ENCODE measurements at places on chromosomes 12 and 14.
A peak's percentile ranks its signal among the peaks of the same experiment; 100 is the strongest.

- DNase-seq: peak; percentile 50
Measured at GRCh38 chr12:48999371-49000131, at the start of gene DDN. DDN (minus strand) TSS chr12:48999375; CDS start chr12:48999287, 88 bp downstream.

DNA sequence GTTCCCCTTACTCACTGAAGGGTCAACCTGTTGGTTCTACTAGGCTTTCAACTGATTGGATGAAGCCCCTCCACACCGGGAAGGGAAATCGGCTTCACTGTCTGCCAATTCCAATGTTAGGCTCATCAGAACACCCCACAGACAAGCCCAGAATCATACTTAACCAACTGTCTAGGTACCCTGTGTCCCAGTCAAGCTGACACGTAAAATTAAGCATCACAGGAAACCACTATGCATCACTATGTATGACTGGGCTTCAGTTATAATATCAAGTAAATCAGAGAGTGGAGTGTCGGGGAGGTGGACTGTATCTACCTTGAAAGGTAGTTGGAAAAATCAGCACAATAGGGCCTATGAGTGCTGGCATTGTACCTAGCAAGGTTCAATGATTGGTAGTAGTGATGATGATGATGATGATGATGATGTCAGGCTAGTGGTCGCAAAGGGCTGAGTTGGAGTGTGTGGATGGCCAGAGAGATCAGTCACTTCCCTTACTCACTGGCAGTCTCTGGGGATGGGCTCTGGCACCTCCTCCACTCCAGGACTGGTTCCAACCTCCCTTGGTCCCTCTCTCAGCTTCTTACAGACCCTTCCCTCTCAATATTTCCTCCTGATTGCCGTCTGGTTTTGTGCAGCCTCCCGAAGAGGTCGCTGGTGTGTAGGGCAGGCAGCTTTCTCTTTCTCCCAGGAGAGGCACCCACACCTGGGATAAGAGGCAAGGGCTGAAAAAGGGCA, 3.3 kb upstream of the ATG101 start:
- DNase-seq: peak; percentile 41

- DNase-seq: no peak
Measured at GRCh38 chr14:77097006-77097699, 905 bp upstream of the CIPC start.

DNA sequence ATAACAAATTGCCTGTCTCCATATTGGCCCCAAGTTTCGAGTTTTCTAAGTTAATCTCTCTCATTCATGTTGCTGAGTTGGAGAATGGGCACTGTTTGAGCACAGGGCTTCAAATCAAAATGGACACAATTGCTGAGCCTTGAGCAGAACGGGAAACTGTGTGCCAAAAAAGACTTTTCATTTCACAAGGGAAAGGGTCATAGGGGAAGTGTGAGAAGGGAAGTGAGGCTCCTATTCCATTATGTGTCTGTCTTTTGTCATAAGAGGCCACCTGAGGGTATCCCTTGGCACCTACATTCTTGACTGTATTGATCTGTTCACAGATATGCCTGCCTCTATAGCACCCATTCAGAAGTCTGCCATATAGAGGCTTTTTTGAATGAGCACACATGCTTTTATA, 59.1 kb downstream of the TTLL5 start:
- DNase-seq: no peak

GRCh38 chr12:6375269-6376078, at the start of gene SCNN1A:
SCNN1A (minus strand) TSS chr12:6375563; CDS start chr12:6374783, 780 bp downstream.
- no peak for DNase-seq

DNA sequence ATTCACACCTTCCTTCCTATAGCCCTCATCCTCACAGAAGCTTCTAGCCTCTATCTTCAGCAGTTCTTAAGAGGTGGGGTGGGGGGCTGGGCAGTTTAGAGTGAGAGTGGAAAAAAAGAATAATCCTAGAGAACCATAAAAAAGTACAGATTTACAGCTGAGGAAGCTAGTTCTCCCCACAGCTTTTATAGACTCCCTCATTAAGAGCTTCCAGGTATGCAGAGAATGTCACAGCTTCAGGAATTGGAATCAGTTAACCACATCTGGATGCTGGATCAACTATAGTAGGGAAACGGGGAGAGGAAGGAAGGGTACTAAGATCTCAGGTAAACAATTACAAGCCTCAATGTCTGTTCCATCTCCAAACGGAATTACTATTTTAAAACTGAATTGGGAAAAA, 12.3 kb downstream of the GDF11 start:
- DNase-seq: no peak

GRCh38 chr12:127830065-127830460, 436.9 kb upstream of the TMEM132C start:
- DNase-seq: no peak

DNA sequence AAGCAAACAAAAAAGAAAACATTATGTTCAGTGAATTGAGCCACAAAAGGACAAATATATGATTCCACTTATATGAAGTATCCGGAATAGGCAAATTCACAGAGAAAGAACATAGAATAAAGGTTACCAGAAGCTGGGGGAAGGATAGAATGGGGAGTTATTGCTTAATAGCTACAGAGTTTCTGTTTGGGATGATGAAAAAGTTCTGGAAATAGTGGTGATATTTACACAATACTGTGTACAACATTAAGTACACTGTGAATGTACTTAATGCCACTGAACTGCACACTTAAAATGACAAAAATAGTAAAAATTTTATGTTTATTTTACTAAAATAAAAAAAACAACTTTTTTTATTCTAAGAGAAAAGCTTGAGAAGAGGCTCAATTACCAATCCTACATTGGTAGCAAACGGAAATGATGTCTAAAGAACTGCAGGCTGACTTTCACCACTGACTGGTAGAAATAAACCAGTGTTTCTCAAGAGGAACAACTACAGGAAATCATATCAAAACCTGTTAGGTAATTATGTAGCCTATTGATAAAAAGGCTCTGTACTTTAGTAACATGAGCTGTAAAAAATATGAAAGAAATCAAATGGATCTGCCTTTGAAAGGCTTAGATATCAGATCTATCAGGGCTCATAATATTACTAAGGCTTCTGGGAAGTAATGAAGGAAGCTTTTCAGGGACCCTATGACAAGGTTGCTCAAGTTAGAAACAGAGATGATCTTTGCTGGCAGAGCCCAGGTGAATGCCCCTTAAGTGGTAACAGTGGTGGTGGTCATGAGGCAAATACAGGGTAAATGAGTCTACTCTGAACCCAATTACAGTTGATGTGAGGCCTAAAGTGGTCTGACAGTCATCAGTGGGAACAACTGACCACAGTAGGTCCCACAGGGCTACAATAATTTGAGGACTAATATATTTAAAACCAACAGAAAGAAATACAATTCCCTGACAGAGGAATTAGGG, 41.3 kb downstream of the BAZ1A start:
- DNase-seq: no peak

- DNase-seq: peak; percentile 52
Measured at GRCh38 chr14:72948481-72949138, 22.3 kb downstream of the DCAF4 start.

DNA sequence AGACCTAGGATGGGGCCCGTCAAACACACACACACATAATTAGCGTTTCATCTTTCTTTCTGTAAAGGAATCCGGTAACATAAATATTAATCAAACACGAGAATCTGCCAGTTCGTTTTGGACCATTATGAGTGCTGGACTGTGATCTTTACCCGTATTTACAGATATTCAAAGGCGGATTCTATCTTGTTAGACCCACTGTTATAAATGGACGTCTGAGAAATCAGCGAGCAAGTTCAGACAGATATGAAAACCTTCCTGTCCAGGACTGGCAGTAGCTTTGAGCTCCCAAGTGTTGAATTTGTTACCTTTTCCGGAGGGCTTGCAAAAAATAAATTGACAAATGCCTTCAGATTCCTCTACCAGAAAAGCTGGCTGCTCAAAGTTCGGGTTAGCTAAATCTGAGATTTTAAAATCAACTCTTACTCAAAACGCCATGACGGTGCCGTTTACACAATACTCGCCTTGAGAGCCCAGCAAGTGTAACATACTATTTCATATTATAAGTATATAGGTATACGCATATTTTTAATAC, 27.6 kb downstream of the BCL11B start:
- no peak for DNase-seq

GRCh38 chr12:84813780-84814663, 98.6 kb downstream of the SLC6A15 start:
- no peak for DNase-seq

GRCh38 chr12:45575417-45575816, 154.1 kb upstream of the ARID2 start:
- no peak for DNase-seq

GRCh38 chr12:16220120-16220519, 57.4 kb downstream of the SLC15A5 start:
- no peak for DNase-seq

GRCh38 chr14:54564868-54565784, 1.8 kb upstream of the SAMD4A start:
- peak; percentile 51 for DNase-seq

- no peak for DNase-seq
Measured at GRCh38 chr12:64105026-64105425, 117.1 kb downstream of the KICS2 start.

GRCh38 chr14:22251090-22251489, 337.9 kb downstream of the DAD1 start:
- DNase-seq: no peak

DNA sequence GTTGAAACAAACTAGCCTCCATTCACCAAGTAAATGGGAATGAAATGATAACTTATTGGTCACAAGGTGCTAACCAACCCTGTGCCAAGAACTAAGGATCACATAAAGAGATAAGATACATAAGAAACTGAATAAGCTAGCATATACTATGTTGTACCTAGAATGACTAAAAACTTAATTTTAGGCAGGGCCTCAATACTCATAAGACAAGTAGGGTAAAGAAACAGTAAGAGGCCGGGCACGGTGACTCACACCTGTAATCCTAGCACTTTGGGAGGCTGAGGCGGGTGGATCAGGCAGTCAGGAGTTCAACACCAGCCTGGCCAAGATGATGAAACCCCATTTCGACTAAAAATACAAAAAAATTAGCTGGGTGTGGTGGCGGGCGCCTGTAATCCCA, 17.7 kb downstream of the GDF11 start:
- peak; percentile 74 for DNase-seq

GRCh38 chr12:122790393-122791075, 16.2 kb downstream of the CCDC62 start:
- DNase-seq: no peak

DNA sequence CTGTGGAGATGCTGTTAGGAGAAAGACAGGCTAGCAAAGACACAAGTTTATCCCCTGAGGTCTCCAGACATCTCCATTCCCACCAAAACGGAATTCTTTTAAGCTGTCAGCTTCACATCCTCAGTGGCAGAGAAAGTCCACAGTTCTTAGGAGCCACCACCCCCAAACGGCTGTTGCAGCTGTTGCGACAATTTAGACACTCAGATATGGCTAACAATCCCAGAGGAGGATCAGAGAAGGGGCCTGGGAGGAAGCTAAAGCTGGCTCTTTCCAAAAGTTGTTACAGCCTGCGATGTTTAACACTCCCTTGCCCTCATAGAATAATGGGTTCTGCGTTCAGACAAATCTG, 1.9 kb upstream of the ATP5MC2 start:
- no peak for DNase-seq

GRCh38 chr14:35991356-35991755, 165.2 kb downstream of the BRMS1L start:
- DNase-seq: no peak

DNA sequence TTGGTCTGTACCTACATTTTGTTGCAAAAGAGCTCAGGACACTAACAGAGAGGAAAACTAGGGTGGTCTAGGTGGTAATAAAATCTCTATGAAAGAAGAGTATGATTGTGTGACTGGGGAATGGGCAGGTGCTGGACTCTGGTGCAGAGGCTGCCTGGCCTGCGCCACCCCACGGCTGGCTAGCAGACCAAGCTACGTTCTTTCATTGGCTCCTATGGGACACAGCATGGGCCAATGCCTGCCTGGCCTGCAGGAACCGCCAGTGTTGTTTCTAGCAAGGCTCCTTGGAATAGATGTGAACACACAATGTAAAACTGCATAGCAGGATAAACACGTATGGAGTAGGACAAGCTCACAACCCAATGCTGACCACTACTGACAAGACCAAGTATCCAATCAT, 51.7 kb upstream of the CORO1C start:
- no peak for DNase-seq

DNA sequence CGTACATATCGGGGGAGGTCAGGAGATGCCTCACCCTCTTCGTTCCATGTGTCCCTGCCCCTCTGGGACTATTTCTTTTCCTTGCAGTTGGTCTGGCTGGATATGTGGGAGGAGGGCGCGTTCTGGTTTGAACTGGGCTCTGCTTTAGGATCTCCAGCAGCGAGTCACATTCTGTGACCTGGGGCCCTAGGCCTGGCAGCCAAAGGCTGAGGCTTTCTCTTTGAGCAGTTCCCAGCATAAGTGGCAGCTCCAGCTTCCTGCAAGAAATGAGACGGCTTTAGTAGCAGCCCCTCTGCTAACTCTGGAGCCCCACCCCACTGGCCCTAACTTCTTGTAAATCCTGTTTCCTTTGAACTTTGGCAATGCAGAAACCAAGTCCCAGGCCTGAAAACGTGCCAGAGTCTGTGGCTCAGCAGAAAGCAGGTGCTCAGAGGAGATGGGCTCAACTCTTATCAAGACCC, 274.8 kb downstream of the DPF3 start:
- DNase-seq: no peak

- no peak for DNase-seq
Measured at GRCh38 chr14:63875311-63875710, 22.5 kb downstream of the SYNE2 start.

DNA sequence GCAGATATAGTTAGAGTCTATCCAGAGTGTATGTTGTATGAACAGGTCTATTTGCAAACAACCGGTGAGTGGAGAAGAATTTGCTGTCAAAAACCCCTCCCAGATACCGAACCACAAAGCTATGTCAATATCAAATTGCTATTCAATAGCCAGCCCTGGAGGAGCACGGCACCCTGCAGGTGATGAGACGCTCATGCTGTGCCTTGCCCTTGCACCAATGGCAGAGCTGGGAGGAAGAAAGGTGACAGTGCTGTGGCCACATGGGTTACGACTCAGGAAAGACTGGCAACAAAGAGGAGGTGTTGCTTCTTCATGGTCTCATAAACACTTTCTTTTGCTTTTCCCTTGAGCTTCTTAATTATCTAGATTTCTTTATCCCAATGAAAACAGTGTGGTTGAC, 55.7 kb downstream of the PAX9 start:
- DNase-seq: no peak

DNA sequence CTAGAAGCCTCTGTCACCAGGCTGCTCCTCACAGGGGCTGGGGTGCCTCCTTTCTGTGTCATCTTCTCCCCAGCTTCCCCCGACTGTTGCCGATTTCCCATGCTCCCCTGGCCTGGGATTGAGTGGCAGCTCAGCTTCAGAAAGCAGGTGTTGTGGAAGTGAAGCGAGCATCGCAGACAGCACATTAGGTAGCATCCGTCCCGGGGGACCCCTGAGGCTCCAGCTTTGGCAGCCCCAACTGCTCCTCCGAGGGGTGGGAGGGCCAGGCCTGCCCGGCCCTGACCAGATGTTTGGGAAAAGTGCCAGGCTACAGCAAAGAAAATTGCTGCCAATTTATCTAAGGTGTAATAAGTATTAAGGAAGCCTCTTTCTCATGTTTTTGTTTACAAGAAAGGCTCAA, 1045.6 kb downstream of the BCL11B start:
- DNase-seq: no peak
